ENCODE measurements at places on chromosomes 13 and 19. TPM values are rescaled to one million over a fixed set of nuclear protein-coding genes. Genes with fewer than 3 reads are reported as not detected.

GRCh38 chr19:37654118-37654517 lies 1.1 kb downstream of the ZFP30 start:
- DNase-seq = no peak

DNA sequence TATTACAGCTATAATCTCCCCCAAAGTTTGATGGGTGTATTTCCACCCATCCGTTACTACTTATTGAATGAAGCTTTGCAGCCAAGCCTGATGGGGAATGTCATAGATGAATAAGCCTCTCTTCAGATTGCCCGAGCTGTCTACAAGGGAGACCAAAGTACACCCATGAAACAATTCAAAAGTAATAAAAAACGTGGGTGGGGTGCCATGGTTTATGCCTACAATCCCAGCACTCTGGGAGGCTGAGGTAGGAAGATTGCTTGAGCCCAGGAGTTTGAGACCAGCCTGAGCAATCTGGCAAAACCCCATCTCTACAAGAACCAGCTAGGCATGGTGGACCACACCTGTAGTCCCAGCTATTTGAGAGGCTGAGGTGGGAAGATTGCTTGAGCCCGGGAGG lies 419.2 kb downstream of the FGF9 start:
- DNase-seq = no peak

- peak; percentile 10 for DNase-seq
Observed at GRCh38 chr19:1400281-1401137, 833 bp downstream of the GAMT start.

- no peak for DNase-seq
Observed at GRCh38 chr13:79660361-79660760, 179.4 kb downstream of the NDFIP2 start.

DNA sequence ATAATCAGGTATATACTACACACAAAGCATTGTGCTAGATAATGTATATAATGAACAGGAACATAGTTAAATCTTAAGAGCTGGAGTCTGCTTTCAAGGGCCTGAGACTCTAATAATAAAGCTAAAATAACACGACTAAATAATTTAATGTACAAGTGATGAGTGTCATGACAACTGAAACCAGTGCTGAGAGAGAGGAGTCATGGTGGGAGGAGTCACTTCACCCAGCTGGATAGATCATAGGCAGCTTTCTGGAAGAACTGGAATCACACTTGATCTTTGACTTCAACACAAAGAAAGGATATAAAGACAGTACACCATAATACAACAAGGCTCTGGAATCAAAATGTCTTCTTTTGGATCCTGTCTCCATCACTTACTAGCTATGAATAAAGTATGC lies 7.1 kb downstream of the RBM26 start:
- no peak for DNase-seq

GRCh38 chr13:38255600-38255999 lies 94.1 kb upstream of the UFM1 start:
- DNase-seq = no peak

DNA sequence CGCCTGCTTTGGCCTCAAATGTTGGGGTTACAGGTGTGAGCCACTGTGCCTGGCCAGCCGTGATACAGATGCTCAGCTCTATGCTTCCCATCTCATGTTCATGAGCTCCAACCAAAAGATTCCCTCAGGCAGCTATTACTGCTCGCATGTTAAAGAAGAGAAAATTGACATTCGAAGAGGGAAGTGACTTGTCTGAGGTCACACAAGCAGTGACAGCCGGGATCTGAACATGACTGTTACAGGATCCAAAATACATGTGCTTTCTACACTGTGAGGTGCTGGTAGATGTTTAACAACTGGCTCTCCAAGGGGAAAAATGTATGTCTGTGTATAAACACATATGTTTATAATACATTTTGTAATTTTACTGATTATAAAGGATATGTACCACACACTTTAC lies 11.3 kb downstream of the FPR1 start:
- no peak for DNase-seq

SULT2A1 gene
- not detected for total RNA-seq

TYK2 gene
- total RNA-seq = 81.1 TPM

- DNase-seq = no peak
Observed at GRCh38 chr13:68185444-68186141, 955.5 kb upstream of the PCDH9 start.

DNA sequence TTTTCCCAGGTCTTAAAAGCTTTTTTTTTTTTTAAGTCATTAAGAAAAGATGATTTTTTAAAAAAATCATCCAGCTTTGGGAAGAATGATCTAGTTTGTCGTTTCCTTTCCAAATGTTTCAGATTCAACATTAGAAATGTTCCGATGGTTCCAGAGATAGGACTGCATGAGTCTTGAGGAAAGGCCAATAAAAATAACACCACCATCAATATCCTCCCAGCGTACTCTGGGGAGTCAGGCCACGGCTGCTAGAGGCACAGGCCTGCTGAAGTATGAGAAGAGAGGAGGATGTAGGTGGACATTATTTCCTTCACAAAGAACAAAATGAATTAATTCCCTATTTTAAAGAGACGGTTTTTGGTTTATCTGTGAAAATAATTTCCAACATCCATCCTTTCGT lies 60.0 kb upstream of the SHISA2 start:
- DNase-seq = no peak

AP3D1 gene
- 143 TPM for total RNA-seq

- peak; percentile 77 for DNase-seq
Observed at GRCh38 chr13:41284512-41285288, 21.3 kb upstream of the MTRF1 start.

RANBP3 gene
- total RNA-seq = 62.1 TPM

Data from HT-29 (cell line).